ENCODE measurements at places on chromosomes 5 and 9.

GRCh38 chr5:175246242-175246888 lies 197.6 kb downstream of the DRD1 start:
- DNase-seq, result no peak

- no peak for DNase-seq
Measured at GRCh38 chr9:7316967-7317366, 482.6 kb downstream of the DMAC1 start.

GRCh38 chr9:85599540-85600105 lies 142.1 kb downstream of the AGTPBP1 start:
- no peak for DNase-seq

DNA sequence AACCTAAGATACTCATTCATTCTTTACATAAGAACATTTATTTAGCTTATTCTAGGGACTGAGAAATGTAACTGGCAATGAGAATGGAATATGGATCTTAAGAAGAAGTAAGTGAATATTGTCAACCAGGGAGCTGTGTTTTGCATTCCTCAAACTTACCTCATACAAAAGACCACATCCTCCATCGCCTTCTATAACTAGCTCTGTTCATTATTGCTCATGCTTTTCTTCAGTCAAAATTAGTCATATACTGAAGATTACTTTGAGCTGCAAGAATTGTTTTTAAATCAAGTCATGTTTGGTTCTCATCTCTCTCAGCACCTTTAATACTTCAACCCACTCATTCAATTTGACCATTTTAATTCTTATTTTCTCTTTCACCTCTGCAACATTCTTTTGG lies 140.3 kb upstream of the RASA1 start:
- DNase-seq, result no peak

- DNase-seq, result no peak
Measured at GRCh38 chr5:31913808-31914207, 260.3 kb downstream of the GOLPH3 start.

GRCh38 chr5:128782446-128782845 lies 182.8 kb upstream of the SLC27A6 start:
- DNase-seq, result no peak

DNA sequence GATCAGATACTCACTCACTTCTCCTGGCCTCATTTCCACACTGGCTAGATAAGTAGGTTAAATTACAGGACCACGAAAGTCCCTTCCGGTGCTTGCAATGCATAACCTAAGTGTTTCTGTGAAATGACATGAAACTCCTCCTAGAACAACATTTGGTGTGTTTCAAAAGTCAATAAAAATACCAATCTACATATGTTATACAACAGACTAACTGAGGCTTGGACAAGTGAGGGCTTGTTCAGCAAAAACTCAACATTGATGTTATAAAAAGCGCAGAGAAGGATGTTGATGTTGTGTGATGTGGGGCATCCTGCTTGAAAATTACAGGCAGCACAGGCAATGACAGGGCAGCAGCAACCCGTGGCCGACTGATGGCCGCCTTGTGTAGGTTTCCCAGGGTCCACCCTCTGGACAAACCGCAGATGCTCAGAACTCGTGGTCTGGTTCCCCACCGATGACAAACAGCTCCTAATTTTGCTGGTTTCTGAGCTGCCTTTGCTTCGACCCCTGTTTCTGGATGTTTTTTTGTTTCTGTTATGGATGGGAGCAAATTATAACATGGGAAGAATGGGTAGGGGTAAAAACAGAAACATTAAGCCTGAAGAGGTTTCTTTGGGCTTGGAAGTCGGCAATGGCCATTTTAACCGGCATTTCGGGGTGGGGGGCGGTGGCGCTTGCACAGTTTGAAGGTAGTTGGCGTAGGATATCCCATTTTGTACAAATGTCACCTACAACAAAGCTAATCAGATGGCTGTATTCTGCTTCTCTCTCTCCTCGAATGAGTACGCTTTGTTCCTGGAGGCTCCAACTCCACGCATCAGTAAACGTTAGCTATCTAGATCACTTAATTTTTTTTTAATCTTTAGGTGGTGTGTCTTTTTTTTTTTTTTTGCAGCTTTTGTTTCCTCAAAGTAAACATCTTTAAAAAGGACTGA lies 116.1 kb downstream of the PDZD2 start:
- no peak for DNase-seq
